Esophagus muscularis mucosa (tissue), 4 donors: ENCODE measurements at places on chromosomes 11 and 22. TPM values are rescaled to one million over a fixed set of nuclear protein-coding genes. Genes with fewer than 3 reads are reported as not detected.

Gene GDPD4
- total RNA-seq, result not detected

Gene APOA1
- 1.4 TPM for total RNA-seq

Gene PNPLA5
- total RNA-seq, result not detected

Gene FOLR2
- total RNA-seq, result 31.8 TPM

Gene DCHS1
- total RNA-seq, result 30.5 TPM

Gene ZNF215
- total RNA-seq, result 0.19 TPM

Gene DAGLA
- total RNA-seq, result 4.6 TPM

Gene CASP4
- 107 TPM for total RNA-seq
